ENCODE measurements at places on chromosomes 16 and 17. TPM values are rescaled to one million over a fixed set of nuclear protein-coding genes. Genes with fewer than 3 reads are reported as not detected.
A peak's percentile ranks its signal among the peaks of the same experiment; 100 is the strongest.

FAM234A gene
- total RNA-seq = 63.1 TPM

DNA sequence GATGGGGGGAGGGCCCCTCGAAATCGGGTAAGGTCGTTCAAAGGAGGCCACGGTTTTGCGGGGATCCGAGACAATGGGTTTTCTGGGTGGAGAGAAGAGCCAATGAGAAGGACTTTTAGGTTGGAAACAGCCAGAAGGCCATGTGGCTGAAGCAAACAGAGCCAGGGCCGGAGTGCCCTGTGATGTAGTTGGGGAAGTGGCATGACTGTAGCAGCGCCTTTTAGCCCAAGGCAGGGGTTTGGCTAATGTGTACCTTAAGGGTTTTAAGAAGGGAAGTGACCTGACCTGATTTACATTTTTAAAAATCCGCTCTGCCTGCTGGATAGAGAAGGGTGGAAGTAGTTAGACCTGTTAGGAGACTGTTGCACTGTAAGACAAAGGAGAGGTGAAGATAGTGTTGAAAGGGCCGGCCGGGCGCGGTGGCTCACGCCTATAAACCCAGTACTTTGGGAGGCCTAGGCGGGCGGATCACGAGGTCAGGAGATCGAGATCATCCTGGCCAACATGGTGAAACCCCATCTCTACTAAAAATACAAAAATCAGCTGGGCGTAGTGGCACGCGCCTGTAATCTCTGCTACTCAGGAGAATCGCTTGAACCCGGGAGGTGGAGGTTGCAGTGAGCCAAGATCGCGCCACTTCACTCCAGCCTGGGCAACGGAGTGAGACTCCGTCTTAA lies 1.0 kb downstream of the LYRM1 start:
- DNase-seq = peak; percentile 87

UNC45B gene
- total RNA-seq = 2.0 TPM

C16orf74 gene
- 15.6 TPM for total RNA-seq

PRR15L gene
- total RNA-seq = not detected

- no peak for DNase-seq
These were observed 131.9 kb downstream of the NPIPB5 start for GRCh38 chr16:22642416-22643088.

DNA sequence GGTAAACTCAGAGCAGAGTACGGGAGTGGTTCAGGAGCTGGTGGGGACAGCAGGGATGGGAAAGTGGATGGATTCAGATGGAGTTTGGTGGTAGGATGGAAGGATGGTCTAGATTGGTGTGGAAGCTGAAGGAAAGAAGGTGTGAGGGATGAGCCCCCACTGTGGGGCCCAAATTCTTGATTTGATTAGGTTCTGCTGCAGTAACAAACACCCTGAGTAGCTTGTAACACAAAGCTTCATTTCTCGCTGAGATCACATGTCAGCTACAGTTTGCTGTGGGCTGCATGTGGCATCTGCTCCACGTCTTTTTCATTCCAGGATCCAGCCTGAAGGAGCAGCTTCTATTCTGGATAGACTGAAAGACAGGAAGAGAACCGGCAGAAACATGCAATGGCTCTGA lies 143.8 kb downstream of the IRX3 start:
- DNase-seq = no peak
